ENCODE measurements at places on chromosomes 12 and 14. TPM values are rescaled to one million over a fixed set of nuclear protein-coding genes. Genes with fewer than 3 reads are reported as not detected.

Gene TTC6
- total RNA-seq, result 0.58 TPM

Gene GPD1
- 0.18 TPM for total RNA-seq

Gene PA2G4
- total RNA-seq, result 303 TPM

Gene FAIM2
- 0.02 TPM for total RNA-seq

Gene FAM186B
- 0.15 TPM for total RNA-seq

Gene NRL
- 0.92 TPM for total RNA-seq

Gene SLC6A12
- total RNA-seq, result 0.51 TPM

Gene PLEKHH1
- 4.2 TPM for total RNA-seq

Gene GPR162
- total RNA-seq, result 0.27 TPM
